Cardiac fibroblast (primary cell): ENCODE measurements at places on chromosomes 7 and 10.

DNA sequence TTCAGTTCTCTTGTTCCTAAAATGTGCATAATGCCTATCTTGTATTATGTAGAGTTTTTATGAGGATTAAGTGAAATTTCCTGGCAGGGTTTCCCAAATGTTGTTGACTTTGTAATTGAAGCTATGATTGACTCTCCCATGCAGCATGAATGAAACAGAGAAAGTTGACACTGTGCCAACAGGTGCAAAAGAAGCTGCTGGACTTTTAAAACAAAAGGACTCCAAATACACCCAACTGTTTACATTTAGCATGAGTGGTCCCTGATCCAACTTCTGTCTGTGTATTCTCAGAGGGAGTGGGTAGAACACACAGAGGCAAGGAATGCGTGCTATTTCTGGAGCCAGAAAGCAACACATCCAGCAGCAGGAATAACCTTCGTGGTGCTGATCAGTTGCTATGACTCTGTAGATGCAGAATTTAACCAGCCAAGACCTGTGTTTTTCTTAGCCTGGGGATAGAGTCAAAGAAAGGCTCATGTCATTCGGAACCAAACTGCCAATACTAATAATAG is 14.4 kb upstream of the RBM20 start:
- peak; percentile 55 for DNase-seq

- DNase-seq: peak; percentile 38
These were observed 683.7 kb upstream of the NRP1 start for GRCh38 chr10:34018129-34018528.

- DNase-seq: no peak
These were observed 70.1 kb upstream of the HECW1 start for GRCh38 chr7:43042302-43042701.

GRCh38 chr10:77177589-77177988 is 460.0 kb downstream of the KCNMA1 start:
- no peak for DNase-seq

GRCh38 chr10:52314822-52315552 is 906 bp downstream of the DKK1 start:
- peak; percentile 61 for DNase-seq

DNA sequence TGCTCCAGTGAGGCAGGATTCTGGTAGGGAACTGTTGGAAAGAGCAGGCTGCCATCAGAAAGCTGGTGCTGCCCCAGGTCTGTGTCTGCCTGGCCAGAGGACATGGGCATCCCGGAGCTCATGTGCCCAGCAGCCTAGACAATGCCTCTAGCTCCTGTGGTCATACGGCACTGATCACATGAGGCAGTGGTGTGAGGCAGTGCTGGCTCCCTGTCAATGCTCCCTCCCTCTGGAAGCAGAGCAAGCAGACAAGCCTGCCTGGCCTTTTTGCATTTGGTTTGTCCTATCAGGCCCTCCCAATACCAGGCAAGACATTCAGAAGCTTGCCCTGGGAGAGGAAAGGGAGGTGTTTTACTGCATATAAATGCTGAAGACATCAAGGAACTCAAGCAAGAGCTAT is 19.5 kb upstream of the MMP21 start:
- DNase-seq: no peak

DNA sequence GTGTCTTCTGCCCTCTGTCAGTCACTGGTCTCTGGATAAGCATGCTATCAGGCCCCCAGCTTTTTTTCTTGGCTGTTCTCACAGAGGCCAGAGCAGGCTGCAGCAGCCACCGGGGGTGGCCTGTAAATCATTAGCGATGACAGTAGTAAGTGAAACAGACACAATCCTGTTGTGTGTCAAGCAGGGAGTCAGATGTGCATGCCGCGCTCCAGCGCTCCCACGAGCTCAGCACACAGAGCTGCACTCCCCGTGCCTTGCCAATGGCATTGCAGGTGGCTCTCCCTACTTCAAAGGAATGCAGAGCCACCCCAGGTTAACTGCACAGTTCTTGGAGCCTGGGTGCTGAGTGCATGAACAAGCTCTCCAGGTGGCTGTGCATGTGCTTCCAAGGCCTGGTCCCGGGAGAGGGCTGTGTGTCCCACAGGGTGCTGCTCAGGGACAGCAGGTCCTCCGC is 226.1 kb downstream of the GLRX3 start:
- DNase-seq: no peak

- DNase-seq: no peak
These were observed 9.9 kb downstream of the ST7 start for GRCh38 chr7:116963234-116963633.

- DNase-seq: no peak
These were observed 70.0 kb downstream of the SNX10 start for GRCh38 chr7:26361637-26362036.

GRCh38 chr10:50286996-50287803 is 35.9 kb upstream of the ASAH2 start:
- DNase-seq: no peak

GRCh38 chr7:133796782-133797745 is 330.1 kb upstream of the LRGUK start:
- DNase-seq: no peak

- DNase-seq: no peak
These were observed 49.6 kb downstream of the SEMA3C start for GRCh38 chr7:80869106-80869784.

DNA sequence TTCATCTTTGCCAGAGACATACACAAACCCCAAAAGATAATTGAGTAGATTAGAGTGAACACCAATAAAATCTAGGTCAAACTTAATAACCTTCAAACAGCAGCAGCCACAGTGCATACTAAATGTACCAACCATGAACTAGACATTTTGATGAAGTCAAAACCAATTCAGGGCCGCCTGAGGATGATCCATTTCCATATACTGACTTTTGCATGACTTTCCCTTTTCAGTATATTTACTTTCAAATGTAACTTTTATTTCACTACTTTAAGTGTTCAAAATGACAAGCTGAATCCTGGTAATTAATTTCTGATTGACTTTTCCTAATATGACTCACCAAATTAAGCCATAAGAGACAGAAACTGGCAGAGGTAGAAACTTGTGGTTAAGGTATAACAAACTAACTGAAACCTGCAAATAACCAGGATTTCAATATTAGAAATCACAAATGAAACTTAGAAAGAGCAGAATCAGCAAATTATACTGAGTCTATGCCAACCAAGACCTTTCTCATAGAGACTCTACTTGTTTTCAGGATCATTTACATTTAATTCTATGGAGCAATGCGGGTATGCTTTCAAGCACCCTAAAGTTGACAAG is 171.9 kb upstream of the LRRN3 start:
- DNase-seq: no peak

DNA sequence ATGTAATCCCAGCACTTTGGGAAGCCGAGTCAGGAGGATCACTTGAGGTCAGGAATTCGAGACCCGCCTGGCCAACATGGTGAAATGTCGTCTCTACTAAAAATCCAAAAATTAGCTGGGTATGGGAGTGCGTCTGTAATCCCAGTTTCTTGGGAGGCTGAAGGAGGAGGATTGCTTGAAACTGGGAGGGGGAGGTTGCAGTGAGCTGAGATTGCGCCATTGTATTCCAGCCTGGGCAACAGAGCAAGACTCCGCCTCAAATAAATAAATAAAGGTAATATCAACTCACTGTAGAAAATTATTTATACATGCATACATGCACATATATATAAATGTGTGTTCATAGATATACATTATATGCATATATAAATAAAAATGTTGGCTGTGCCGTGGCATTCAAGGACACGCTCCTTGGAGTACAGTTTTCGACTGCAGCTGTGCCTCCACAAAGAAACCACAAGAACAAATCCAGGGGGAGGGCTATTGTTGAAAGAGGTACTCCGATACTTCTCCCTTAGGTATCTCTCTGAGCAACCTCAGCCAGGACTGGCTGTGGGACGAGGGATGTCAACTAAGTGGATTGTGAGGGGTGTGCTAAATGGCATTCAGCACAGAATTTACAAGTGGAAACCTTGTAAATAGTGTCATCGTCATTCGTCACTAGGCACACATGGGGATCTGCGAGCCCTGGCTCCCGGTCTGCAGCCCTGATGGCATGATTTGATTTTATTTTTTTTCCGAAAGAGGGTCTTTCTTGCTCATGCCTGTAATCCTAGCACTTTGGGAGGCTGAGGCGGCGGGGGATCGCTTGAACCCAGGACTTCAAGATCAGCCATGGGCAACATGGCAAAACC is 49.3 kb downstream of the HIP1 start:
- DNase-seq: no peak

DNA sequence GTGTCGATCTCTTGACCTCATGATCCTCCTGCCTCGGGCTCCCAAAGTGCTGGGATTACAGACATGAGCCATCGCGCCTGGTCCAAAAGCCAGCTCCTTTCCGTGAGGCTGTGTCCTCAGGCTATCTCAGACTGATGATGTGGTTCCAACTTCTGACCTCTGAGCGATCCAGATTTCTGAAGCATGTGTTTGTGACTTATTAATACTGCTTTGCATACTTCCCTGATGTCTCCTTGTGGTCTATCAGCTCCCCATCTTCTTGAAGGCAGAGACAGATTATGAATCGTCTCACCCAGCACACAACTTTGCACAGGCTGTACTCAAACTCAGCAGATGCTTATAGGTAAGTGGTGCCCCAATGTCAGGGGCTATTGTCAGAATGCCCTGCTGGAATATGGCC is 2.0 kb upstream of the PLPP4 start:
- DNase-seq: no peak

GRCh38 chr7:28861825-28862224 is 96.3 kb downstream of the TRIL start:
- no peak for DNase-seq

DNA sequence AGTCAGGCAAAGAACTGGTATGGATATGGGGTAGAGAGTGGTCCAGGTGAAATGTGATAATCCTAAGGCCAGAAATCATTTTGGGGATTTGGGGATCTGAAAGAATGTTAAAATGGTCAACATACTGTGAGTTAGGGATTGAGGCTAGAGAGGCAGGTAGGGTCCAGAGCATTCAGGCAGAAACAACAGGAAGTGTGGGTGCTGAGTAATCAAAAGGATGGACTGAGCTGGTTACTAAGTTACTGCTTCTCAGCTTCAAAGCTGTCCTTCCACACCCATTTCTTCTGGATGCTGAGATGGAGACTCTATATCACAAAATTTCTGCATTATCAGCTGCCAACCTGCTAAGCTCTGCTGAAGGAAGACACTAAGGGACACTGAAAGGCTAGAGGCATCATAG is 30.6 kb upstream of the PRKCQ start:
- DNase-seq: no peak

DNA sequence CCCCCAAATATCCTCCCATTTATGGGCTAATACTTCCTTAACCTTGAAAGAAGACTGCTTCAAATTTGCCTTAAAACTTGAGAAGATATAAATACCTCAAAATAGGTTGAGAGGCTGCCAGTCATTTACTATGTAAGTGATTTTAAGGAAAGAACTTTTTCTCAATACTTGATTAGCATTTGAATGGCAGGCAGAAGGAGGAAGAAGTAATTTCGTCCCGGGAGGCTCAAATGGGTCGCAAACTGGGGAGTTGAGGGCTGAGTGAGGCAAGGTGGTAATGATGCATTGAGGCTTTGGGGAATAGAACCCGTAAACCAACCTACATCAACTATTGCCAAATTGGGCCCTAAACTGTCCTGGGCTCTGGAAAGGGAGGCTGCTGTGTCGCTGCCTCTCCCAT is 11.1 kb downstream of the CAMK1D start:
- DNase-seq: no peak

GRCh38 chr10:86261470-86261869 is 105.1 kb downstream of the GRID1 start:
- no peak for DNase-seq

GRCh38 chr10:71038091-71038633 is 149.8 kb upstream of the PCBD1 start:
- DNase-seq: no peak

- DNase-seq: no peak
These were observed 9.3 kb upstream of the OR6V1 start for GRCh38 chr7:143042790-143043271.

- no peak for DNase-seq
These were observed 64.9 kb downstream of the PPP1R9A start for GRCh38 chr7:94972296-94972695.

DNA sequence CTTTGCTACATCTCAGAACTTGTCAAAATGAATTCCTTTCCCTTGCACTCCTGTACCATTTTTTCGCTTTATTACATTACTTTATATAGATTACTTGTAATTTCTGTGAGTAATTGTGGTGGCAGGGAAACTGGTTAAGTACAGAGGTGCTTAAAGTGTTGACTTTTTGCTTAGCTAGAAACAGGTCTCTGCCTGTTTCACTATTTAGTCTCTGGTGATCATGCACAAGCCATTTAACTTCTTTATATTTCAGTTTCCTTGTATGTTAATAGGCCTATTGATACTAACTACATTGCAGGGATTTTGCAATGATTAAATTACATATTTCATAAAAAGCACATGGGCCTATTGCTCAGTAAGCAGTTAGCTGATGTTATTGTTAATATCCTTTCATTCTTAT is 233.8 kb downstream of the PRKG1 start:
- DNase-seq: no peak

GRCh38 chr10:369221-369683 is 234.0 kb downstream of the ZMYND11 start:
- DNase-seq: no peak

- peak; percentile 38 for DNase-seq
These were observed 123.6 kb downstream of the LYZL1 start for GRCh38 chr10:29412485-29412884.

DNA sequence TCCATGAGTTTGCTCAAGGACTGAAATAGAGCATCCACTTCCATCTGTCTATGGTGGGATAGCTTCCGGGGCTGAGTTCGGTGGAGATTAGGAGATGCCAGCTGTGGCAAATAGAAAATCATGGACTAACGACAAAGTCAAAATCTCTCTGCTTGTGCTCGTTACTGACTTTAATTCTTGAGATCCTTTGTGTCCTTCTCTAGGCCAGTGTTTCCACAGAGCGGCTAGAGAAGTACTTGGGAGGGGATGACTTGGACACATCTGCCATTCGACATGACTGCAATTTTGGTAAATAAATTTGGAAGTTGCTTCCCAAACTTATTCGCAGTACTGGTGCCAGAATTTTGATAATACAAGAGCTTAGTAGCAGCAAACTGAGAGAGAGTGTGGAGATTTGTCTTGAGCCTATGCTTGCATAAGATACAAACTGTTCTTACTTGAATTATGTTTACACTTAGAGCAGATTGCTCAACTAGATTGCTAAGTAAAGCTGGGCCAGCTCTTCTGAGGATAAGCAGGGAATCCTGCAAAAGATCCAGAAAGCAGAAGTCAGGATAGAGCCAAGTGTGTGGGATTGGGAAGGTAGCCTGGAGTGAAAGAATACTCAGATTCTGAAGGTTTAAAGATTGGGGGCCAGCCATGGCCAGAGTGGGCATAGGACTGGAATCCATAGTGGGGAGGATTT is 27.6 kb downstream of the ABCC2 start:
- peak; percentile 62 for DNase-seq

GRCh38 chr10:131174651-131175540 is 136.6 kb downstream of the TCERG1L start:
- no peak for DNase-seq
